ENCODE measurements at places on chromosomes 3 and 15. TPM values are rescaled to one million over a fixed set of nuclear protein-coding genes. Genes with fewer than 3 reads are reported as not detected.

GRCh38 chr15:41971895-41972252 lies 483 bp downstream of the EHD4 start:
- DNase-seq = no peak

GRCh38 chr15:49229922-49230321 lies 59.9 kb downstream of the GALK2 start:
- DNase-seq = no peak

- peak; percentile 95 for DNase-seq
Observed at GRCh38 chr15:85667491-85668424, 127.0 kb downstream of the KLHL25 start.

DNA sequence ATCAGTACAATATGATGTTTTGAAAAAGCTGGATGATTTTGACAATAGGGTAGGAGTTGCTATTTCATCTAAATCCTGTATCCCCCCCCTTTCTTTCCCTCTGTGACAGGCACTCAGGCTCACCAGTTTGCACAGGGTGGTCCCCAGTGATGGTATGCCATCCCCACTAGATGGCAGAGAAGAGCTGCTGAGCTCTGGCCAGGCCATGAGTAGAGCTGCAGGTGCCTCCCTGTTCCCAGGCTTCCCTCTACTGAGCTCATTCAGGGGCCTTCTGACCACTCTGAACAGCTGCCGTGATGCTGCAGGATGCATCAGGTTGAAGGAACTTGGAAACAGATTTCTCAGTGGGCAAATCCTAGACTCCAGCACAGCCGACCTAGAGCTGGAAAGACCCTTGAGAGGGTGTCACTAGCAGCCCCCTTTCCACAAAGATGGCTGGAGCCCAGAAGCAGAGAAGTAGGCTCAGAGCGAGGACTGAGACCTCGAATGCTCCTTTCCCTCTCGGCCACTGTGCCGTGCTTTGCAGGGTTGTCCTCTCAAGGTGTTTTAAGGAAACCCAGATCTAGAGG lies 45.1 kb downstream of the EFCAB12 start:
- peak; percentile 56 for DNase-seq

DNA sequence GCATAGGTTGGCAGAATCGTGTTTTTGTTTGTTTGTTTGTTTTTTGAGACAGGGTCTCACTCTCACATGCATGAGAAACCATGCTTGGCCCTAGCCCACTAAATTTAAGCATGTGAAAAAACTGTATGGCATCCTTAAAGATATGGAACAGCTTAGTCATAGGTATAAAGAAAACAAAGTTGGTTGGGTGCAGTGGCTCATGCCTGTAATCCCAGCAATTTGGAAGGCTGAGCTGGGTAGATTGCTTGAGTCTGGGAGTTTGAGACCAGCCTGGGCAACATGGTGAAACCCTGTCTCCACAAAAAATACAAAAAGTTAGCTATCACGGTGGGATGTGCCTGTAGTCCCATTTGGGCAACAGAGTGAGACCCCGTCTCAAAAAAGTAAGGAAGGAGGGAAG lies 25.2 kb downstream of the EXD1 start:
- no peak for DNase-seq

The CYP11A1 gene
- 0.55 TPM for polyA plus RNA-seq

The IQCF5 gene
- not detected for polyA plus RNA-seq

Measured in large intestine (tissue), 12 donors.